Stimulated activated CD8-positive, alpha-beta memory T cell treated with anti-CD3 and anti-CD28 coated beads, Interleukin-4, amount 100 ng/mL, for 4 hours (primary cell): ENCODE measurements at places on chromosomes 1 and 21.

DNA sequence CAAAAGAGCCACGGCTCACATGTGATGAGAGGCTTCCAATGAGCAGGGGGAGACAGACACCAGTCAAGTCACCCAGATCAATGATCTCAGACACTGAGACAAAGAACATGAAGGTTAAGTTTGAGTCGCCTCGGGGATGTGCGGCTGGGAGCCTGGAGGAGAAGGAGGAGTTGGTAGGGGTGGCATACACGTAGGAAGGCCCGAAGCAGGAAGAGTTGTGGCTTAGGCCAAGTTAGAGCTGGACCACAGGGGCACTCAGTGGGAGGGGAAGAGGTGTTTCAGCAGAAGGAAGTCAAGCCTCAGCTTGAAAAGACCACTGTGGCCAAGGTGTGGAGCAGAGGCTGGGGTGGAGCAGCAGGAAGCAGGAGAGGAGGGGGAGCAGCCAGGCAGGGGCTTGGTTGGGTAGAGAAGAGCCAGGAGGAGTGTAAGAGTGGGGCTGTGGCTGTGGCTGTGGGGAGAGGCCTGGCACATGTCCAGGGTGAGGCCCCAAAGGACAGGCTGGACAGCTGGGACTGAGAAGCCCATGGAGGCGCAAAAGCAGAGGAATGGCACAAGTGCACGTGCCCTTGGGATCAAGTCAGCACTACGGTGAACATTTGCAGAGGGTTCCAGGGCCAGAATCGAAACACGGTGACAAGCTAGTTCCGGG is 27.6 kb downstream of the CTNNBIP1 start:
- DNase-seq, result no peak

- DNase-seq, result no peak
Measured at GRCh38 chr21:38639571-38640354, 141.5 kb upstream of the ERG start.

GRCh38 chr1:44672961-44673674 is 1.2 kb downstream of the TMEM53 start:
- no peak for DNase-seq

- no peak for DNase-seq
Measured at GRCh38 chr21:43027846-43028731, 47.5 kb downstream of the CBS start.

- no peak for DNase-seq
Measured at GRCh38 chr1:213982672-213983492, 4.9 kb upstream of the PROX1 start.

GRCh38 chr21:39136711-39137110 is 46.5 kb downstream of the PSMG1 start:
- DNase-seq, result no peak

DNA sequence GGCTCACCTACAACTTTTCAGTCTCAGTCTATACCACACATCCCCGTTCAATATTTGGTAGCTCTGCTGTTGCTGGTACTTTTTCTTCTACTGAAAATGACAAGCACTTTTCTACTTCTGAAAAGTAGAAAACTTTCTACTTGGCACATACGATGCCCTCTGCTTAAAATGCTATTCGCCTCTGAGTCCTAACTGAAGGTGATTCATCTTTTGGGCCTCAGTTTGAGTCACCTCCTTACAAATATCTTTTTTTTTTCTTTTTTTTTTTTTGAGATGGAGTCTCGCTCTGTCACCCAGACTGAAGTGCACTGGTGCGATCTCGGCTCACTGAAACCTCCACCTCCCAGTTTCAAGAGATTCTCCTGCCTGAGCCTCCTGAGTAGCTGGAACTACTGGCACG is 136.0 kb upstream of the CYYR1 start:
- no peak for DNase-seq

GRCh38 chr1:64878931-64879611 is 87.3 kb downstream of the JAK1 start:
- no peak for DNase-seq

- no peak for DNase-seq
Measured at GRCh38 chr1:114033216-114033706, 54.0 kb downstream of the OLFML3 start.

- no peak for DNase-seq
Measured at GRCh38 chr1:186943891-186944686, 115.3 kb downstream of the PLA2G4A start.

DNA sequence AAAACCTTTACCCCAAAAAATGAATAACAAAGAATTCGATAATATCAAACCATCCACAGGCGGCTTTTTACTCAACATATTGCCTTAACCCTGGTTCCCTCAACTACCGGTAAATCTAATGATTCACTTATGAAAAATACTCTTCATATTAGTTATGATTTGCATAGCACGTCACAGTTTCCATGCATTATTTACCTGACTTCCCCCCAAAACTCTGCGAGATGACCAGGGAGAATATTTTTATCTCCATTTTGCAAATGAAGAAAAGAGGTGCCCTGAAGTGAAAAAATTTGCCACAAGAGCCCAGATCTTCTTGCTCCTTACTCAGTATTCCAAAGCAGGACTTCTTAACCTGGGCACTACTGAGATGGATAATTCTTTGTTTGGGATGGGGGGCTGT is 2.9 kb downstream of the JAK1 start:
- no peak for DNase-seq

DNA sequence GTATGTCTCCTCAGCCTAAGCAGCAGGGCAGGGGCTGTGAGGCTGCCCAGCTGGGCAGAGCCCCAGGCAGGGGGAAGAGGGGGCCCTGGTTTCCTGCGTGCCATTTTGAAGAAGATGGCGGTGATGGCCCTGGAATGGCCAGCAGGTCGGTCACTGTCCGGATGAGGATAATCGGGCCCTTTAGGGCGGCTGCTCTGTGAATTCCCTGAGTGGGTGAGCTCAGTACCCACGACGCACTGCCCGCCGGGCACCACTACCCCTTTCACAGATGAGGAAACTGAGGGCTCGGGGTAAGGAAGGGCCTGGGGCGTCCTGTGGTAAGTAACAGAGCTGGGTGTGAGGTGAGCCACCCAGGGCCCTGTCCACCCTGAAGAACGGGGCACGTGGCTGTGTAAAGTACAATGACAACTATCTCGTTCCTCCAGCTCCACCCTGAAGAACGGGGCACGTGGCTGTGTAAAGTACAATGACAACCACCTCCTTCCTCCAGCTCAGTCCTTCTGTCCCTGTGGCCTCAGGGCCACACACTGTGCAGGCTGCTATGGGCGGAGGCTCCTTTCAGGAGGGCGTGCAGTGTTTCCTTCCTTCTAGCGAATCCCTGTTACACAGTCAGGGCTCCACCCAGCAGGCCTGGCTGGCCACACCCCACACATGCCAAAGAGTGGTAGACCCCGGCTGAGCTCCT is 23.2 kb downstream of the ITGB2 start:
- no peak for DNase-seq

- DNase-seq, result no peak
Measured at GRCh38 chr1:163093579-163093978, 24.4 kb downstream of the RGS4 start.

- no peak for DNase-seq
Measured at GRCh38 chr1:117646007-117646811, 40.4 kb downstream of the TENT5C start.

- peak; percentile 7 for DNase-seq
Measured at GRCh38 chr1:28915031-28915895, 894 bp downstream of the EPB41 start.

DNA sequence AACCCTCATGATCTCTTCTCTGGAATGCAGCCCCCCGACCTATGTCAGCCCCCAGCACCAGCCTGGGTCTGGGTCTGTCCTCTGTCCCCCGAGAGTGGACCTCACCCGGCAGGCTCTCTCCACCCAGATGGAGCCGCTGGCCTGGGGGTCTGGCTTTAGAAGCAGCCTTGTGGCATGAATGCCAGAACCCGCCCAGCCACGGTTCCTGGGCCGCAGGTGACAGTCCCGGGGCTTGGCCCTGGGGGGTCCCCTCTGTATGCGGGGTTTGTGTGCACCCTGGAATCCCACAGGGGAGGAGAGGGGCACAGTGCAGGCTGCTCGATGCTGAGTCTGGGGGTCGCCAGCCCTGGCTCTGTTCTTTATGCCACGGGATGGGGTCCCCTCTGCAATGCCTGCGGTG is 96.0 kb upstream of the ACTRT2 start:
- DNase-seq, result no peak

DNA sequence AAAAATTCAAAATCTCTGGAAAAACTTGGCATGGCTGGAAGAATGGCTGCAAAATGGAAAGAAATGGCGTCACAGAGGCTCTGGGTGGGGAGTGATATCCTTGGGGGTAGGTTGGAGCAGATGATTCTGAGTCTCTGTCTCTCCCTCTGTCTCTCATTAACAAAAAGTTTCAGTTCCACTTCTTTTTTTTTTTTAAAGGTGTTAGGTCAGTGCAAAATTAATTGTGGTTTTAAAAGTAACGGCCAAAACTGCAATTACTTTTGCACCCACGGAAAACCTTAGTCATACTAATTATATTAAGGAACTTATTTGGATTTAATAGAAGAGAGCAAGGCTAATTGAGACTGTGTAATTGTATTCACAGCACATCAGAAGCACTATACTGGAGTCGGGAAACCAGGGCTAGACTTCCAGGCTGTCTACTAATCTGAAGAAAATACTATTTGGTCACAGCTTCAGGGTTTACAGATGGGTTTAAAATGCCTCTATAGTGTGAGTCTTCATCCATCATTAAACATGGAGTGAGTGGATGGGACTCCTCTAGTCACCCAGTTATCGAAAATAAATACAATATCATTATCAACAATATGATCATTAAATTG is 289.1 kb upstream of the PLD5 start:
- DNase-seq, result no peak

- DNase-seq, result no peak
Measured at GRCh38 chr1:18642278-18643095, 11.8 kb downstream of the PAX7 start.

- DNase-seq, result no peak
Measured at GRCh38 chr1:13628218-13628617, 44.6 kb downstream of the PDPN start.

- no peak for DNase-seq
Measured at GRCh38 chr1:58528518-58528917, 18.0 kb downstream of the OMA1 start.

DNA sequence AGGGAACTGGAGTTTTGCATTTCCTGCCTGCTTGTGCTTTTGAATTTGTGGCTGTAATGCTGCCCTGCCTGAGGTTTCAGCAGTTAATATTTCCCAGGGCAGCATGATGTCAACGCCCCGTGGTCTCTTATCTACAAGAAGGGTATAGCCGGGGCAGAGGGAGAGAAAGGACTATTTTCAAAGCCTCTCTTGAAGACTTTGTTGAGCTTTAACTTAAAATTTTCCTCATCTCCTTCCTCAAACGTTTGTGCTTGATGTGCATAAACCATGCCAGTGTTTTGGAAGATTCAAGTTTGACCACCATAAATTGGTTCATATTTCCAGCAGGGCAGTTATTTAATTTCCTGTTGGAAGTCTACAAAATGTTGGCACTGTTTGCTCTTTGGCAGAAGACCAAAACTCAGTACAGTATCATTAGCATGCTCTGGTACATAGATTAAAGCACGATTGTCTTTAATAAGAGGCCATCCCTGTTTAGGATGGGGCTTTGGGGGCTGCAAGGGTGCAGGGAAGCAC is 43.4 kb downstream of the ROR1 start:
- DNase-seq, result no peak

DNA sequence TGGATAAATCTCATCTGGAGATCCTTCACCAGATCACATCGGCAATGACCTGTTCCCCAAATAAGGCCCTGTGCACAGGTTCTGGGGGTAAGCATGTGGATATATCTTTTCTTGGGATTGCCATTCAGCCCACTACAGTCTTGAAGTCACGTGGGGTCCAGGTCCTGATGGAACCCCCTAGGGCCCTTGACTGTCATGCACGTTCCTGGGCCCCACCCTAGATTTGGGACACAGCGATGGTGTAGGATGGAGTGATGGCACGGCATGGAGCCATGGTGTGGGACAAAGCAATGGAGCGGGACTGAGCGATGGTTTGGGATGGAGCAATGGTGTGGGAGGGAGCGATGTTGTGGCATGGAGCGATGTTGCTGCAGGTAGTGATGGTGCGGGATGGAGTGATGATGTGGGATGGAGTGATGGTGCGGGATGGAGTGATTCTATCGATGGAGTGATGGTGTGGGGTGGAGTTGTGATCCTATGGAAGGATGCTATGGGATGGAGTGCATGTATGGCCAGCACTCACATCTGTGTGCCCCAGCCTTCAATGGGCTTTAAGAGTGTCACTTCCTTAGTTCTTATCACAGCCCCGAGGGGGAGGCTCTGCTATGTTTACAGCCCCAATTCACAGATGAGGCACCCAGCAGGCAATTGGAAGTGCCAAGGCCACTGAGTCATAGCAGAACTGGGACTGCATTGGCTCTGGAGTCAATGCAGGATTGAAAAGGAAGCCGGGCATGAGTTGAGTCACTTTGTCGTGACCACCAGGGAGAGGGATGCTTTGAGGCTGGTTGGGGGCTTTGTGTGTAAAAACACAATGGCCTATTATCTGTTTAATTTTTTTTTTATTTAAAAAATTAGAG is 97.0 kb upstream of the C1orf174 start:
- DNase-seq, result no peak

GRCh38 chr1:84301004-84301784 is at the start of gene SAMD13:
SAMD13 (plus strand) TSS chr1:84301708; CDS start chr1:84303235, 1,527 bp downstream.
- DNase-seq, result no peak

- no peak for DNase-seq
Measured at GRCh38 chr1:24858277-24858676, 71.8 kb downstream of the RUNX3 start.

- no peak for DNase-seq
Measured at GRCh38 chr21:18743531-18743930, 339.9 kb upstream of the TMPRSS15 start.

GRCh38 chr1:24317956-24318614 is 1.1 kb upstream of the GRHL3 start:
- no peak for DNase-seq

GRCh38 chr1:54239035-54239383 is 39.0 kb downstream of the MRPL37 start:
- no peak for DNase-seq

DNA sequence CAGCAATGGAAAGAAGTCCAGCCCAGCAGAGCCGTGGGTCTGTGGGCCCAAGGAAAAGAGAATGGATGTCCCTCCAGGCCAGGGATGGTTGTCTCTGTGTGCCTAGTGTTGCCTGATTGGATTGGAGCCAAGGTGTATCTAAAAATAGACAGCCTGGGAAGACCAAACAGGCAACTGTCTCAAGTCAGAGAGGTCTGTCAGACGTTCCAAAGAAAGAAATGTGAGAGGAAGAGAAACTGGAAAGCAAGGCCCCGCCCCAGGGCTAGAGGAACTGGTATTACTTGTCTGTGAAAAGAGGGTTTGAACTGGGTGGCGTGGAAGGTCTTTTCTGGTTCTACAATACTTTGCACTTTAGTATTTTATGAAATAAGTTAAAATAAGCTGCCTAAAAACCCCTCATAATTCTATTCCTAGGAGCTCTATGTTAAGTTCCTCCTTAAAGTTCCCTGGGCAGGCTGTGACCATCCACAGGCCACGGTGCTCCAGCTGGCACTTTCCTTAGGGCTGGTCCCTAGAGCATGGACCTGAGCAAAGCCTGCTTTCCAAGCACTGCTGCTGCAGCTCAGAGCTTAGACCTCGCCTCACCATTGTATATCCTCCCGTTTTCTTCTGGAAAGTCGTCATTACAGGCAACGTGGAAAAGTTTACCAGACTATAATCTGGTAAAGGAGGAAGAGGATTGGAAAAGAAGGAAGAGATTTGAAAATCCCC is 151.6 kb downstream of the DISC1 start:
- DNase-seq, result no peak

- peak; percentile 53 for DNase-seq
Measured at GRCh38 chr1:23528250-23528978, 2.6 kb downstream of the E2F2 start.

- no peak for DNase-seq
Measured at GRCh38 chr1:207440626-207441025, 13.5 kb upstream of the CR2 start.
